SW 1271 (cell line): ENCODE measurements at places on chromosomes 4 and X.

GRCh38 chrX:17788439-17788838 is 51.1 kb downstream of the SCML1 start:
- no peak for DNase-seq

GRCh38 chrX:13248867-13249486 is 70.9 kb downstream of the ATXN3L start:
- no peak for DNase-seq

DNA sequence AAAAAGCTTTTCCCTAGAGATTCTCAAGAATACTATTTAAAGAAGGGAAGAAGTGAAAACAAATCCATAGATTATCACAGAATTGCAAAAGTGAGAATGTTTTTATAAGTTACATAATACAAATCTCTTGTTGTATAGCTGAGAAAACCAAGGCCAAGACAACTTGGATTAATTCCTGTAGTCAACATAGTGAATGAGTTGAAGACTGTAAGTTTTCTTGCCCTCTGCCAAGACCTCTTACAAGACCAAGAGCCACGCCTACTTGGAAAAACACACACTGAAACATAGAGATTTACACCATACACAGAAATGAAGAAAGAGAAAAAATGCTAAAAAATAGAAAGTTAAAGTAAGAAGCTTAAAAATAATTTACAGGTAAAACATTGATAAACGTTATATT is 2024.0 kb downstream of the PCDH7 start:
- DNase-seq: no peak

- DNase-seq: no peak
Observed at GRCh38 chr4:7915875-7916242, 23.8 kb downstream of the AFAP1 start.

GRCh38 chrX:118632862-118633261 is 94.5 kb upstream of the IL13RA1 start:
- DNase-seq: no peak

- DNase-seq: no peak
Observed at GRCh38 chr4:152243896-152244595, 291.8 kb downstream of the FBXW7 start.

DNA sequence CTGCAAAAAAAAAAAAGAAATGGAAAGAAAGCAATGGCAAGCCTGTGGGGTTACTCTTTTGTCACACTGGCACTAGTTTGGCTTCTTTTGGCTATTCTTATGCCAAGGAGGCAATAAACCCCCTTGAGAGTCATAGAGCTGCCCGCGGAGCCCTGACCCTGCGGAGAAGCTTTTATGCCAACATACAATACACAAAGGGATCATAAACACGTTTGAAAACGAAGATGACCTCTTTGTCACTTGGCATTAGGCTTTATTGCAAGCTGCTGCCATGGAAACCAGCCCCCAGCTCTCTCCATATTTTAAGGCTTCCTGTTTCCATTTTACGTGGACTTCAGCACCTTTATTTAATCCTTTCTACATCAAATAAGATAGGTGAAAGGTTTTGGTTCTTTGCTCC is 7.6 kb downstream of the NEUROG2 start:
- DNase-seq: no peak

DNA sequence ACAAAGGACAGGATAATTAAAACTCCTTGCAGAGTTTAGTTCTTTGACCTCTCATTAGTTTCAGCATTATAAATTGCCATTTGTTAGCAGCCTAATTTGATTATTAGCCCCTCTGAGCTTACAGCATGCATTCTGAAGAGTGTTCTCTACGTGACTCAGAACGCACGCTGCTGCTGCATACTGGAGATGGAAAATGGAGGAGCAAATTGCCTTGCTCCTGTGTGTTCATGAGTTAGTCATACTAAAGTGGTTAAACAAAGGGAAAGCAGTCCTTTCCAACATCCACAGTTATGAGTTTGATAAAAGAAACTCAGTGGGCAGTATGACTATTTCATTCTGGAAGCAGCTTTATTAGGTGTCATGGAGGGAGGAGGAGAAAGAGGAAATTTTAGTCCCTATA is 922.5 kb downstream of the RPA4 start:
- DNase-seq: no peak

GRCh38 chrX:14802943-14803710 is 69.7 kb downstream of the FANCB start:
- DNase-seq: no peak

GRCh38 chrX:17377795-17378194 is 2.8 kb downstream of the NHS start:
- DNase-seq: no peak
